ENCODE measurements at places on chromosomes 11 and 22.
A peak's percentile ranks its signal among the peaks of the same experiment; 100 is the strongest.

DNA sequence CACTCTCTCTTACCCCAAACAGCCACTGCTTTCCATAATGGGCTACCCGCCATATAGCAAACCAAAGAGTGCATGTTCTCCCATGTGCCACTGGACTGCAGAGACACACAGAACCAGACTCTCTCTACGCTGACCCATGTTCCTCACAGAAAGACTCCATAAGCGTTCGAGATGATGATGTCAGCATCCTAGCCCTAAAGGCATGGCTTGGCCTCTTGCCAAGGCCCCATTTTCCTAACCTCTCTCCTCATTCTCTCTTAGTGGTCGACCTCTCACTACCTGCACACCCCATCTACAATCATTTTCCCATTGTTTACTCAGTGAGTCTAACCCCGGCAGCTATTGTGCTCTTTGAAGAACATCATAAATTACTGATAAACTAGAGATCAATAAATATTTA, 4.9 kb downstream of the NDUFC2 start:
- DNase-seq, result no peak

DNA sequence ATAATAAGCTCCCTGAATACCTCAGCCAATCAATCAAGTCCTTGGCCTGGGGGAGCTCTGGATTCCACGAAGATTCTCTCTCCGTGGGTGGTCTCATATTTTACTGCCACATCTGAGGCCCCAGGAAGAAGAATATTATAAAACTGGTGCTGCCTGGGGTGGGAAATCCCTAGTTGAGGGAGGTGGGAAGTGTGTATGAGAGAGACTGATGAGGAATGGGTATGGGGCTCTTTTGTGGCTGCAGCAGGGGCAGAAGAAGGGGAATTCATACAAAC, 71.5 kb downstream of the SYN3 start:
- DNase-seq, result no peak

GRCh38 chr22:38829485-38829884, 14.3 kb downstream of the NPTXR start:
- no peak for DNase-seq

DNA sequence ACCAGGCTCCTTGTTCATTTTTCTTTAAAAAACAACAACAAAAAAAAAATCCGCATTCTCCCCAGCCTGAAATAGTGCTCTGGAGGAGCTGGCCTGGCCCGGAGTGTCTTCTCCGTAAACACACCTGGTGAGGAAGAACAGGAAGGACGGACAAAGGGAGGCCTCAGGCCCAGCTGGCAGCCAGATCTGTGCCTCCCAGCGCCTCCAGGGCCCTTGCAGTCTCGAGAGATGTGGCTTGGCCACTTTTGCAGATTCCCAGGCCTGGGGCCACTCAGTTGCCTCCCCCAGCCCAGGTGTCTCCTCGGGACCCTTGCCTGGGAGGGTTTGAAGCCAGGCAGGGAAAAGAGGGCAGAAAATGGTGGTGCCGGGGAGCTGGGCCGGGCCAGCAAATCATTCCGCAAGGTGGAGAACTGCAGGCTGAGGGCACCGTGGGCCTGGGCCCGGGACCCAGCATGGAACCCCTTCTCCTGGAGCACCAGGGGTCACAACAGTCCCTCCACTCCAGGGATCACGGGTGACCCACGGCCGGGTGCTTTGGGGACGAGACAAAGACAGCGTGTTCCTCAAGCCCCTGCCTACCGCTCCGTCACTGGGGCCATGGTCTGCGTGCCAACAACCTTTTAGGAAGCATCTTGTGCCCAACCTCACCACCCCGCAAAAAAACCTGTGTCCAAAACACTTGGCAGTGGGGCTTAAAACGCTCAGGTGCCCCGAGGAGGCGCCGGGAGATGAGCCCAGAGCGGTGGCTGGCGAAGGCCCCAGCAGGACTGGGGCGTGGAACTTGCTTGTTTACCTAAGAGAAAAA, 67.1 kb upstream of the WNT7B start:
- DNase-seq, result no peak

GRCh38 chr22:30246814-30247376, 336 bp upstream of the LIF start:
- DNase-seq, result no peak

- DNase-seq, result no peak
These were observed 23.6 kb upstream of the LMO2 start for GRCh38 chr11:33915526-33915925.

DNA sequence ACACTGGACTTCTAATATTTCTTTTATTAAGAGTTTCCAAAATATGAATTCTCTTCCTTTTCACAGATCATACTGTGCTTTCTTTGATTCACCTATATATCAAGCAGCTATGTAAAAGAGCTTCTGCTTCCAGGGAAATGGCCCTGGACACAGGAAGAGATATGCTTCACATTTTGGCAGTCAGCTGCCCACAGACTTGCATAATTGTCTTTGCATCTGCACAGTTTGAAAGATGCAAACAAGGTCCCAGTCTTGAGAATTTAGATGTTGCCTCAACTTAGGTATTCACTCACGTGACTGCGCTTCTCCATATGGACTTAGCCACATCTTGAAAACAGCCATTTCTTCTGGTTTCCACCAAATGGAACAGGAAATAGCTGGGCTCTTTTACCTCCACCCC, 92.3 kb upstream of the POU2AF2 start:
- no peak for DNase-seq

GRCh38 chr22:20561882-20562281, 54.5 kb downstream of the MED15 start:
- no peak for DNase-seq

- no peak for DNase-seq
These were observed 1.2 kb downstream of the PHLDA2 start for GRCh38 chr11:2927851-2928604.

DNA sequence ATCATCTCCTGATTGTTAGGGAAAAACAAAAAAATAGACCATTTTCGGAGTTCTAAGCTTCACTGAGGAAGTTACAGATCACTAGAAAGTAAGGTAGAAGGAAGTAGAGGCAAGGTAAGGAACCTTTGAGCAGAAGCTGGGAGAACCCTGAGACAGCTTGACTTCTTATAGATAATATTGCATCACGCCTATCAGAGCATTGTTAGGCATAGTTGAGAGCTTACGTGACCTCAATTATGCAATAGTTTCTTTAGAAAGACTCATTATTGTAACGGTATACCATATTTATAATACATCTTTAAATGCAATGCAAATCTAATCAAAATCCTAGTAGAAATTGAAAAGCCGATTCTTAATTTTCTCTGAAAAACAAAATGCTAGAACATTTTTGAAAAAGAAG, 4.9 kb downstream of the TBRG1 start:
- no peak for DNase-seq

GRCh38 chr22:19987394-19988306, 29.0 kb downstream of the ARVCF start:
- no peak for DNase-seq

- DNase-seq, result no peak
These were observed 11.3 kb downstream of the SLC17A6 start for GRCh38 chr11:22349491-22349890.

GRCh38 chr11:62295504-62295903, 3.4 kb downstream of the SCGB1D4 start:
- DNase-seq, result peak; percentile 20

GRCh38 chr11:45155627-45156180, 9.3 kb downstream of the PRDM11 start:
- DNase-seq, result no peak

DNA sequence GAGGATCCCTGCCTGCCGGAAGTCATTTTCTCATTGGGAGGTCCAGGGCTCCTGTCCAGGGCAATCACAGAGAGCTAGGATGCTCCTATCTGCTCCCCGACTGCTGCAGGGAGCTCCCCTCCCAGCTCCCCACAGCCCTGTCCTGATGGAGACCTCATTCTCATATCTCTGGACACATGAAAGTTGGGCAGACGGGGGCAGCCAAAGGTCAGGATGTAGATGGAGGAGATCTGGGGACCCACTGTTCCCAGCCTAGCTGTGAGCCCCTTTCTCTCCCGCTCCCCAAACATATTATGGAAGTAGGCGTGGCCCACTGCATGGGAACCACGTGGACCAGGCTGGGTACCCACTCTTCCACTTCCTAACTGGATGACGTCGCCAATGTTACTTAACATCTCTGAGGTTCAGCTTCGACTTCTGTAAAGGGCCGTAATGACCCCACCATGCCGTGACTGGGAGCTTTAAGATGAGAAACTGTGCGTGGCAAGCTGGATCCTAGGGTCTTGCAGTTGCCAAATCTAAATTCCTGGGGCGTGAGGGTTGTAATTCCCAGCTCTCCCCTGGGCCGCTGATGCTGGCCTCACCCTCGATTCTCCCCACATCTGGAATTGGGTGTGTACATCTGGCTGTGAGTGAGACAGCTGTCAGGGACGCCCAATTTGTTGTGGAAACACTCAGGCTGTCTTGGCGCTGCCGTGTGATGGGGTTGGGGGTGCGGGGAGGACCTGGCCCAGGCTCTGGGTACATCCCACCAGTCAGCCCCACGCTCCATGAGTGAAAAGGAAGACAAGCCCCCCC, 1.8 kb downstream of the CDC42EP2 start:
- DNase-seq, result no peak

- DNase-seq, result no peak
These were observed 251.4 kb downstream of the DDX10 start for GRCh38 chr11:108916290-108916689.

DNA sequence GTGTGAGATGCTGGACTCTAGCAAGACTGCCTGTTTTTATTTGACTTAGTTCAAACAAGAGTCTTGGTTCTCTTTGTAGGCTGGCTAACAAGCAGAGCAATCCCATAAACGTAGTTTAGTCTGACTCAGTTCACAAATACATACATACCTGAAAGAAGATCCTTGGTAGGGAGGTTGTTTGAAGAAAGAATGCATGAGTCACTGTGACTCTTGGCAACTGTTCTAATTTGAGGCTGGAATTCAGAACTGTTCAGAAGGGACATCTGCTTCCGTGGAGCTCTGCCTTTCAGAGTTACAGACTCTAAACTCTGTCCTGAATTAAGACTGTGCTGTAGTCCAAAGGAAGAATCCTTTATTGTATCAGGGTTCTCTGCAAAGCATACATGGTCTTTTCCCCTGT, 32.2 kb downstream of the C2CD3 start:
- no peak for DNase-seq

DNA sequence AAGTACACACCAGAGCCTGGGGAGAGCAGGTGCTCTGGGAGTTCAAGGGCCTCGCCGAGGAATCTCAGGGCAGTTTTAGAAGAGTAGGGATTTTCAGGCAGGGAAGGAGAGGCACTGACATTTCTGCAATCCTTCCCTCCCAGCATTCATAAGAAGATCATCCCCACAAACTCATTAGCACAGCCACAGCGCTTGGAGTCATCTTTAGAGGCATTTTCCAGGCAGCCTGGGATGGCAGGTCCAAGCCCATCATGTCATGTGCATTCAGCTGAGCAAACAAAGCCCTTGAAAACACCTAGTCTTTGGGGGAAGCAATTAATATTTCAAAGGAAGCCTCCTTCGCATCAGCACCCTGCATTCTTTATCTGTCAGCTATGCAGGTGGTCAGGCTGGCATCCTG, 43.8 kb downstream of the MAP6 start:
- no peak for DNase-seq

DNA sequence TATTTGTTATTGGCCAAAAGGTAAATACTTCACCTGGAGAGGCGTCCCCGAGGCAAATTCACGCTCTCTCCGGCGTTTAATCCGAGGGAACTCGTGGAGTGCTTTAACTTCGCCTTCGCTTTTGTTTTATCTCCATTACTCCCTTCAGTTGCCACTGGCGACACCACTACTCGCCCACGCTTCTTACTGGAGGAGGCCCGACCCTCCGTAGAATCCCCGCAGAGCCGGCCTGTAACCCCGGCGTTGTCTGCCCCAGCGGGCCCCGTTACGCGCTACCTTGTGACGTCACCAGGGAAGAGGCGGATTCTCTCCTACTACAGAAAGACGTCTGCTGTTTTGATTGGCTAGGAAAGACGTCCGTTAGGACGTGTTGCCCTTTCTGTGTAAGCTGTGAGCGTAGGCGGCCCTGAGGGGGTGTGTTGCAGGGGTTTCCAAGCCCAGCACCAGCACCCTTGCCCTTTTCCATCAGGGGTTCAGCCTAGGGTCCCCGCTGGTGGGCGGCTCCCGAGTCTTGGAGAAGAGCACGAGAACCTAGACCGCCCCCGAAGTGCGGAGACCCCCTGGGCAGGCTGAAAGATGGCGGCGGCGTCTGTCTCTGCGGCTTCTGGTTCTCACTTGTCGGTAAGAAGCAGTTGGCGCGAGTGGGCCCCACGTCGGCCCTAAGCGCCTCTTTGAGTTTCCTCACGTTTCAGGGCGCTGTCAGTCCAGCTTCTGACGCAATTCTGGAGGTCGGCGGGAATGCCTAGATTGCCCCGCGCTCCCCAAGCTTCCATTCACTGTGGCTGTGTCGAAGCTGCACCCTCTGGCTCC, at the start of gene CEP57:
TSS of gene CEP57 (plus strand) at position 376 of the 810 bp plus-strand sequence. CDS start at position 577, 201 bp downstream.
- DNase-seq, result peak; percentile 95

GRCh38 chr11:92236856-92237255, 12.2 kb downstream of the FAT3 start:
- no peak for DNase-seq

DNA sequence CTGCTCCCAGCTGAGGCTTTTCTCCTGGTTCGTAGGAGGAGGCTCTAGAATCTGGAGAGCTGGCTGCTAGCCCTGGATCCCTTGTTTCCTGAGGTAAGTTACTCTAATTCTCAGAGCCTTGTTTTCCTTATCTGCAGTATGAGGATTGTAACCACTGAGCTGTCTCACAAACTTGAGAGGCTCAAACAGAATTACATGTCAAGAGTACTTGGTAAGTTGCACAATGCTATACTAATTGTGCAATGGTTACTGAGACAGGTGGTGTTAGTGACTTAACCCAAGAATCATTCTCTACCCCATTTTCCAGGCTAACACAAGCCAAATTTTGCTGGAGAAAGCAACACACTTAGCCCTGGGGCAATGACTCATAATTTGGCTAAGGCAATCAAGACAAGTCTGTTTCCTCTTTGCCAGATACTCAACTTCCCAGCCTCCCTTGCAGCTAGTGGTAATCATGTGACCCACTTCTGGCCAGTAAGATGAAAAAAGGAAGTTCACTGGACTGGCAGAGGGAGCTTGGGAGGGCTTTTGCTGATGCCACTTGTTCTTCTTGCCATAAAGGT, 348.0 kb downstream of the TENM4 start:
- no peak for DNase-seq

DNA sequence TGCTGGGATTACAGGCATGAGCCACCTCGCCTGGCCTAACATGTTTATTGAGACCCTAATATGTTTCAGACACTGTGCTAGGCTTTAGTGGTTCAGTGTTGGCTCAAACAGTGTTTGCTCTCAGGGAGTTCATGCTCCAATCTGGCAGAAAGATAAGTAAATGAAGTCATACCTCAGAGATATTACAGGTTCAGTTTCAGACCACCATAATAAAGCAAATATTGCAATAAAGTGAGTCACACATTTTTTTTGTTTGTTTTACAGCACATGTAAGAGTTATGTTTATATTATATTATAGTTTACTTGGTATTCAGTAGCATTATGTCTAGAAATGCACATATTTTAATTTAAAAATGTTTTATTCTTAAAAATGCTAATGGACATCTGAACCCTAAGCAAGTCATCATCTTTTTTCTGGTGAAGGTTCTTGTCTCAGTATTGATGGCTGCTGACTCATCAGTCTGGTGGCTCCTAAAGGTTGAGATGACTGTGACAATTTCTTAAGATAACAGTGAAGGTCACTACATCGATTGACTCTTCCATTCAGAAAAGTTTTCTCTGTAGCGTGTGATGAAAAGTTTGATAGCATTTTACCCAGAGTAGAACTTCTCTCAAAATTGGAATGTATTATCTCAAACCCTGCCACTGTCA, 243.0 kb upstream of the ANO5 start:
- DNase-seq, result no peak
